Fibroblast of the aortic adventitia (primary cell): ENCODE measurements at places on chromosomes 1 and 21. TPM values are rescaled to one million over a fixed set of nuclear protein-coding genes. Genes with fewer than 3 reads are reported as not detected.

KCNE2 gene
- not detected in 2 replicates for total RNA-seq

GRCh38 chr1:201711811-201712210, 117.1 kb upstream of the IPO9 start:
- DNase-seq, result peak; percentile 63

TNFRSF14 gene
- 12.0 and 32.2 TPM in 2 replicates for total RNA-seq

DNA sequence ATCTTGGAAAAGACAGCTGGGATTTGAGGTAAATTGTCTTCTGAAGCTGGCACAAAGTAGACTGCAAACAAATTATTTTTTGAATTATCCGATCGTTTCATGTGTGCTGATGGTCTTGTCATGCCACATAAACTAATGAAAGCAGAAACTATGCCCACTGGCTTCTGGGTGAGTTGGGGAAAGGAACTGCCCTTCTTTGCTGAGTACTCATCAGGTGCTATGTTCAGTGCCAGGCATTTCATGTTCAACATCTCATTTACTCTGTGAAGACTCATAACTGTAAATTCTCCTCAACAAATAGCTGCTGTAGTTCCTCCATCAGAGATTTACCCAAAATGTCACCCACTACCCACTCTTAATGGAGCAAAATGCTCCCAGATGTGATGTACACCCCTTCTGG, 1.2 kb downstream of the TRIT1 start:
- DNase-seq, result no peak

CD247 gene
- total RNA-seq, result 0.16 and 0.18 TPM in 2 replicates

- DNase-seq, result peak; percentile 56
These were observed 19.0 kb downstream of the BTG2 start for GRCh38 chr1:203324105-203325025.

AADACL3 gene
- not detected in 2 replicates for total RNA-seq

DNA sequence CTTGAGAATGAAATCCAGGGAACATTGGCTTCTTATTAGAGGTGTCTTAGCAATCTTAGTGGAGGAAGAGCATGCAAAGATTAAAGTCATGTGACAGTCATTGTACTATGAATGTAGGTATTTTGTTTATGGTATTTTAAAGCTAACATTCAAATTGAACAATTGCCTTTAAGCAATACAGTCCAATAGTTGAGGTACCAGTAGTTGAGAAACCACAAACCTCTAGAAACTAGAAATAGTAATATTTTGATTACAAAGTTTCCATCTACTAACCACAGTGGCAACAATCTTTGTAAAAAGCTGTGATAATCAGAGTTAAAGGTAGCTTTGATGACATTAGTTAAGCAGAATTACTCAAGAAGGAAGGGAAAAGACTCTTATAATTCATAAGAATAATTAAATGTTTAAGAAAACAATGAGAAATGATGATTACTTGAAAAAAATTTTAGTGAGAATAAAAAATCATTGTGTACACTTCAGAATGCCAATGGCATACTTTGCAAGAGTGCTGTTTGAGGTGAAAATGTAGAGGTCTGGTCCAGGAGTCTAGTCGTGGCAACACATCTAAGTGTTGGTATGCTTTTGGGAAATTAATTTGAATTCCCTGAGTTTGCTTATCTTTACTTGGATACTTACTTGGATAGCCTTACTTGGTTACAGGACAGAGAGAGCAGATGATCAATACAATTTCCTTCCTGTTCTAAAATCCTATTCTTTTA, 104.9 kb upstream of the PTGFR start:
- no peak for DNase-seq

DNA sequence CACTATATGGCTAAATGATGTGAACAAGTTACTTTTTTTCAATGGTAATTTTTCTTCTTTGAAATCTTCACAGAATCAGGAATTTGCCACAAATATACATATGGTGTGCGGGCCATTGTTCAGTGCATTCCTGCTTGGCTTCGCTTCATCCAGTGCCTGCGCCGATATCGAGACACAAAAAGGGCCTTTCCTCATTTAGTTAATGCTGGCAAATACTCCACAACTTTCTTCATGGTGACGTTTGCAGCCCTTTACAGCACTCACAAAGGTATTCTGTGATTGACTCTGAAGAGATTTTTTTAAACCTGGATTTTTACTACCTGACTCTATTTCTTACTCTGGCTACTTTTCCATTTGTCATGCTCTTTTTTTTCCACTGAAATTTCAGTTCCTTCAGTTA, 76.2 kb upstream of the KIAA1614 start:
- DNase-seq, result no peak

GRCh38 chr1:205922806-205923205, 20.4 kb downstream of the SLC26A9 start:
- no peak for DNase-seq

SLAMF9 gene
- total RNA-seq, result not detected in 2 replicates

GRCh38 chr1:53686091-53686964, 52.6 kb downstream of the GLIS1 start:
- no peak for DNase-seq

ACOT11 gene
- 1.1 and 3.9 TPM in 2 replicates for total RNA-seq

GRCh38 chr1:164637461-164638375, 78.7 kb downstream of the PBX1 start:
- peak; percentile 72 for DNase-seq

GRCh38 chr1:148353461-148354283, 129.4 kb downstream of the PPIAL4G start:
- peak; percentile 85 for DNase-seq

- DNase-seq, result peak; percentile 27
These were observed 822 bp downstream of the CCT3 start for GRCh38 chr1:156337052-156337887.

OR6N1 gene
- 0.16 TPM in 1 of 2 replicates, not detected in the other for total RNA-seq

DNA sequence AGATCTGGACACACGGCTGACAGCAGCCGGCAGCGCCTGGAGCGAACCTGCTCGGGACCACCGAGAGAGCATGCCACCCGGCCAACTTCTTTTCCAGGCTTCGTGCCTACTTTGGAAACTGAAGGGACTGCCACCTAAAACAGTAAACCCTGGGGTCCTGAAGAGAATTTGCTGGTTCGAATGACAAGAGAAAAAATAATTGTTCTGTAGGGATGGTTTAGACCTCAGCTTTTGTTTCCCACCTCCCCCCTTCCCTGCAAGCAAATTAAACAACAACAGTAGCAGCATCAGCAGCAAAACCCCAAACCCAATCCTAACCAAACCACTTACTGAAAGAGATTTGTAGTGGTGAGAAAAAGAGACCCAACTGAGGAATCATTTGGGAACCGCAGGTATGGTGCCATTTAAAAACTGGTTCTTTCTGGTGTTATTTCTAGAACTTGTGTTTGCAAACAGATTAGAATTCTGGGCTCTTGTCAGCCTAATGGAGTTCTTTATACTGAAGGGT, 105.6 kb downstream of the LEPR start:
- DNase-seq, result no peak
